Activated CD8-positive, alpha-beta memory T cell treated with anti-CD3 and anti-CD28 coated beads for 1 hour (primary cell): ENCODE measurements at places on chromosomes 13 and 19.
A peak's percentile ranks its signal among the peaks of the same experiment; 100 is the strongest.

GRCh38 chr19:18789422-18789869 is 1.7 kb downstream of the COMP start:
- DNase-seq, result no peak

DNA sequence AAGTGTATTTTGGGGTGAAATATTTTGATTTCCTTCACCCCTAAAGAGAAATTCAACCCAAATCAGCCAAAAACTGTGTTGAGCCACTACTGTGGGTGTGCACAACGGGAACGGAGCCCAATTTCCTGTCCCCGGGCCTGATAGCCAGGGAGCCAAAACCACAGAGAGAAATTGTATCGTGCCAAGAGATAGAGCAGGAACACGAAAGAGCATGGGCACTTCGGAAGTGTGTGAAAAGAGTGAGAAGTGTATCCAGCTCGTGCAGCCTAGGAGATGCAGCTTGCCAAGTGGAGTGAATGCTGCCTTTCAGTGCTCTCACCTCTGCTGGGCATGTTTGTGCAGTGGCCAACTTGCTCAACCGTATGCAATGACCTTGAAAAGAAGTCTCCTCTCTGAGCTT is 19.4 kb upstream of the PLEKHF1 start:
- DNase-seq, result no peak

DNA sequence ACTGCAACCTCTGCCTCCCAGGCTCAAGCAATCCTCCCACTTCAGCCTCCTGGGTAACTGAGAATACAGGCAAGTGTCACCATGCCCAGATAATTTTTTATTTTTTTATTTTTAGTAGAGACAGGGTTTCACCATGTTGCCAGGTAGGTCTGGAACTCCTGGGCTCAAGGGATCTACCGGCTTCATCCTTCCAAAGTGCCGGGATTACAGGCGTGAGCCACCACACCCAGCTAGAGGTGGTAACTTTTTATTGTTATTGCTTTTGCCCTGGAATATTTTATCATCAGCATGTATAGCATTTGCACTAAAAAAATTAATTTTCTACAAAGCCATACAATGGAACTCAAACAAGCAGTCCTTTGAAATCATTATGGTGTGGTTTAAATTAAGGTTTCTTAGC is 14.0 kb downstream of the HAUS8 start:
- no peak for DNase-seq

DNA sequence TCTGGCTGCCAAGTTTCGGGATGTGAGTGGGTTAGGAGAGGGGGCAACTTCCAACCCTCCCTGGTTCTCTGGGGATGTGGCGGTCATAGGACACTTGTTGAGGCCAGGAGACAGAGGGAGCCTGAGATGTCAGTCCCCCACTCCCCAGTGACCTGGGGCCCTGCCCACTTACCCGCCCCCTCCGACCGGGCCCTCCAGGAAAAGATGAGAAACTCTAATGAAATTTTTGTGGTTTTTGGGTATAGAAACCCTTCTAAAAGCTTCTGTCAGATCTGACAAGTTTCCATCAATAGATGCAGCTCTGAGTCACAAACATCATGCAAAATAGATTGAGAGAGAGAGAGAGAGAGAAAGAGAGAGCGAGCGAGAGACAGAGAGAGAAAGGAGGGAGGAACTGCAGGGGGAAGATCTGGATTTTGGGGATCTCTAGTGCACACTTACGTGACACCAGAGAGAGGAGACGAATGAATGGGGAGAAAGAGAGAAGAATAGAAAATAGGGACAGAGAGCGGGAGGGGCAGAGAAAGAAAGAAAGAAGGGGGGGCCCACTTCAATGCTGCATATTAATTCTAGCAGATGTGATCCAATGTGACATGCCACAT is 94.0 kb downstream of the PTPRS start:
- DNase-seq, result no peak

DNA sequence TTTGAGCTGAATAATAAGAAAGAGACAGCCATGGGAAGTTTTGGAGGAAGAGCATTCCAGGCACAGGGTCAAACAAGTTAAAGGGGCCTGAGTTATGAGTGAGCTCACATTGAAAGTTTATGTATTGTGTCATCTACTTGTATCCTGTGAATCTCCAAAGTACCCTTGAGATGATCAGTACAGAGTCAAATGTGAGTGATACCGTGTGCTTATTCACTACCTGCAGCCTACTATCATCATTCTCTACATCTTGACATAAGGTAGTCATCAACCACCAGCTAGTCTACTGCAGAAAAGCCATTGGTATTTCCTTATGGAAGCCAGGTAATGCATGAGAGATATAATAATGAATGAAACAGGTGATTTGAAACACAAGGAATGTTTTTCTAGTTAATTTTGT is 3.0 kb upstream of the KCTD12 start:
- DNase-seq, result no peak

- no peak for DNase-seq
These were observed 621 bp downstream of the SOX21 start for GRCh38 chr13:94711561-94712286.

DNA sequence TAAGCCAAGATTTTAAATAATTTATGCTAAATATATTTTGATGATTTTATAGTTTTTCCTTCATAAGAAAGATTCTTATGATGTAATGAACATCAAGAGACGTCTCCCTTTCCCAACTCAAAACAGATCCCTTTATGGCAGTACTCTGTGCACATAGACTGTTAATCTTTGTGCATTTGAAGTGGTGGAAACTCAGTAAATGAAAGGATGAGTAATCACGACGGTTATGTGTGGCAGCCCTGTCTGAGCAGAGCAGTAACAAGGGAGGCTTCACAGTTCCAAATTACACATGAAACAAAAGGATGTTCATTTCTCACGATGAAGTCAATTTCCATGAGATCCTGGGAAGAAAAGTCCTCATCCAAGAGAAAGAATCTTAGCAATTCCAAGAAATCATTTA is 498.1 kb downstream of the KLF5 start:
- DNase-seq, result no peak

GRCh38 chr13:98549006-98549727 is 27.7 kb downstream of the STK24 start:
- DNase-seq, result no peak

DNA sequence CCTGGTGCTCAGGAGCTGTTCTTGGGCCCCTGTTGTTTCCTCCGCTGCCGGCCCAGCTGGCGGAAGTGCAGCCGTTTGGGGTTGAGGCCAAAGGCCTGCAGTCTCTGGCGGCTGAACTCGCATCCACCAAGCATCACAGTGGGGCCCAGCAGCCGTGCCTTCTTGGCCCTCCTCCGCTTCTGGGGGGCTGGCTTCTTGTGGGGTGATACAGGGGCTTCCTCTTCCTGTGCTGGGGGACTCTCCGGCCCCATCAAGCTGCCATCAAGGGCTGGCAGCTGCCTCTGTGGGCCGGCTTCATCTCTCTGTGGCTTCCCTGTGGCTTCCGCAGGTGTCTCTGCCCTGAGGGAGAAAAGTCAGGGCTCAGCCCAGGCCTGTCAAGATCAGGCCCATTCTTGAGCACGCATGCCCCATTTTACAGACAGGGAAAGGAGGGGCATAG is 10.3 kb downstream of the ATG4D start:
- no peak for DNase-seq

DNA sequence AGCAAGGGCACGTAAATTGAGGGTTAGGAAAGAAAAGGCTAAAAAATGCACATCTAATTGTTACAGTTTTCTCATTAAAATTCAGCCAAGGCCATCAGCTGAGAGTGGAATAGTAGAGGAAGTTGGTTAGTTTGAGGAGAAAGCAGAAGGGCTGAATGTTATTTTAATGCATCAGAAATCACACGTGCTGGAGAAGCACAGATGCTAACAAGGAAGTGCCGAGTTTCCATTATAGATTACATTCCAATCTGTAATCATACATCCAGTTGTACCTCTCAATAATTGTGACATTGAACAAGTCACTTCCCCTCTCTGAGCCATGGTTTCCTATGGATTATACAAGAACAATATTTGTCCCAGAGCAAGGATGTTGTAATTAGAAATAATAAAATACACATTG is 25.1 kb downstream of the FPR3 start:
- no peak for DNase-seq

DNA sequence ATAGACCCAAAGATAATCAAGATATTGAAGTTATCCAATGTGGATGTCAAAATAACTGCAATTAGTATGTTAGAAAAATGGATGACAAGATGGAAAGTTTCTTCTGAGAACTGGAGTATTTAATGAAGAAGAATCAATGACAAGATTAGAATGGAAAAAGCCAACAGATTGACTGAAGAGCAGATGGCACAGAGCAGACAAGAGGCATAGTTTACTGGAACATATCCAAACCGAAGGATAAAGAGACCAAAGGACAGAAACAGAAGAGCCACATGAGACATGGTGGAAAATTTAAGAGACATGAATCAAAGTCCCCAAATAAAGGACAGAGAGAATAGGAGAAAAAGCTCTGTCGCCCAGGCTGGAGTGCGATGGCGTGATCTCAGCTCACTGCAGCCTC is 89.6 kb upstream of the RXFP2 start:
- no peak for DNase-seq

- no peak for DNase-seq
These were observed 30.0 kb downstream of the ZNF91 start for GRCh38 chr19:23365222-23365621.

- DNase-seq, result no peak
These were observed 34.1 kb downstream of the STK24 start for GRCh38 chr13:98542568-98543377.

- DNase-seq, result no peak
These were observed 713.5 kb downstream of the DIAPH3 start for GRCh38 chr13:59450229-59450628.

GRCh38 chr13:95480791-95481780 is 71.4 kb upstream of the CLDN10 start:
- no peak for DNase-seq

- no peak for DNase-seq
These were observed 618 bp downstream of the HAUS8 start for GRCh38 chr19:17074634-17075034.

- no peak for DNase-seq
These were observed 21.5 kb downstream of the ELL start for GRCh38 chr19:18500376-18500775.

- no peak for DNase-seq
These were observed 98.2 kb downstream of the LACC1 start for GRCh38 chr13:43977911-43978310.

- no peak for DNase-seq
These were observed 459.1 kb downstream of the DCT start for GRCh38 chr13:94020426-94020825.

GRCh38 chr19:8487137-8487851 is 15.1 kb downstream of the PRAM1 start:
- peak; percentile 36 for DNase-seq

- DNase-seq, result no peak
These were observed 3.1 kb downstream of the TEX29 start for GRCh38 chr13:111323549-111323948.

- no peak for DNase-seq
These were observed 25.7 kb downstream of the SHC2 start for GRCh38 chr19:435056-435706.

GRCh38 chr13:35791184-35791851 is 314.8 kb upstream of the MAB21L1 start:
- DNase-seq, result no peak

DNA sequence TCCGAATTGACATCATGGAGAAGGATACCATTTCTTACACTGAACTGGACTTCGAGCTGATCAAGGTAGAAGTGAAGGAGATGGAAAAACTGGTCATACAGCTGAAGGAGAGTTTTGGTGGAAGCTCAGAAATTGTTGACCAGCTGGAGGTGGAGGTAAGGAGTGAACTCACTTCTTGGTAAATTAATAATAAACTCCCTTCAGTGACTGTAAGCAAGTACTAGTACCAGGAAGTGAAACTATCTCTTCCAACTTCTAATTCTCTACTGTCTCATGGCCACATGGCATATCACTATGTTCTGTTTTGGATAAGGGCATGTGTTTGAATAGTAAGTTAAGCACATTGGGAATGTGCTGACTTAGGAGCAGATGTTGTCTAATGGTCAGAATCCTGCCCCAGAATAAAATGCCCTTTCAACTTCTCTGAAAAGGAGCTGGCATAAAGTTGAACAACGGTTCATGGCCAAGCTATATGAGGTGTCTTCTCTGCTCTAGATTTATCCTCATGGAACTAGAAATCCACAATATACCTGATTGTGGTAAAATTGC is 13.4 kb downstream of the OLFM4 start:
- no peak for DNase-seq

GRCh38 chr13:112838038-112838841 is 130.8 kb upstream of the MCF2L start:
- no peak for DNase-seq

DNA sequence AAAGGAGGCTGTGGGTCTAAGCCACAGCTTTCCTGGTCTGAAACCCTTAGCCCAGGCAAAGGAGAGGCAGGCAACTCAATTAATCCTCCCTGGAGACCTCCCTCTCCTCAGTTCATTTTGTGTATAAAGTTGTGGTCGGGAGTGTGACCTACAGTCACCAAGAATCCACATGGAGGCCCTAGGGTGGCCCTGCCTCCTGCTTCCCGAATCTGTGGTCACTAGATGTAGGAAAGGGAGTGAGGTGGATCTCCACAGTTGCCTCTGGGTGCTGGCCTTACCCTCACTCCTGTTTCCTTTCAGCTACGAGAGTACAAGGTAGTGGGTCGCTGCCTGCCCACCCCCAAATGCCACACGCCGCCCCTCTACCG is 1.3 kb downstream of the RPL18A start:
- no peak for DNase-seq

- no peak for DNase-seq
These were observed 51.3 kb downstream of the STK24 start for GRCh38 chr13:98525456-98526181.

DNA sequence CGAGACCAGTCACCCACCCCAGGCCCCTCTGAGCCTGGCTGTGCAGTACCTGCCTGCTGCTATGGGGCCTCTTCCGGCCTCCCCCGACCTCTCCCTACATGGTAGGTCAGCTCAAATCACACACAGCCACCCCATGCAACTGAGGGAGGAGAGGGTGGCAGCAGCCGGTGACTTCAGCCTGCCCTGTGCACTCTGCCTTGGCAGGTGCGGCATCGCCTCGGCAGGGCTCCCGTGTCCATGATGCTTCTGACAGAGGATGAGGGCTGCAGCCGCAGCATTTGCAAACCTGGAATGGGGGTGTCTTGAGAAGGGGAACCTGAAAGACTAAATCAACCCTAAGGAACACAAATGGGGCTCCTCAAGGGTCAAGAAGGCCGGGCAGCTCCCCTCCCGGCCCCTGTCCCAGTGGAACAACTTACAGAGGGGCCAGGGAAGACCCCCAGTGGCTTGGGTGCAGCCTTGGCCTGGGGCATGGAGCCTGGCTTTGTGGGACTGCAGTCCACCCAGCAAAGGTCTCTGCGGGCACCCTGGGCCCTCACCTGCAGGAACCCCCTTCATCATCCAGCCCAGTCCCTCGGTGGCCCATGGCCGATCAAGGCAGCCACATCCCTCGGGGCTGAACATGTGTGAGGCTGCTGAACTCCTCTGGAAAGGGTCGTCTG is 6.7 kb downstream of the TEX29 start:
- DNase-seq, result no peak

DNA sequence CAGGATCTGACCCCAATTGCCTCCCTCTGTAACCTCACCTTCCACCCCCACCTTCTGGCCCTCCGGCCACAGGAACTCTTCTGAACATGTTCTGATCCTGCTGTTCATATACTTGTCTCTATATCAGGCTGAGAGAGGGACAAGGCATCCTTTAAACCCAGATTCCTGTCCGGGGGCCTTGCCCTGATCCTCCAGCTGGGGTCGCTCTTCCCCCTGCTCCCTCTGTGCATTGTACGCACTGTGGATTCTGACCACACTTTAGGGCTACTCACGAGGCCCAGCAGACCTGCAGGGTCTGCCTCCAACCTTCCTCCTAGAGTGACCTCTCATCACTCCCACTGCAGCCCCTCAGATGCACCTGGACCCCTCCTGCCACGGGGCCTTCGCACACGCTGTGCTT is 269.3 kb downstream of the UQCRFS1 start:
- DNase-seq, result no peak

- no peak for DNase-seq
These were observed 539.7 kb downstream of the RFC3 start for GRCh38 chr13:34357435-34358232.
